ENCODE measurements at places on chromosomes 1 and 21.

DNA sequence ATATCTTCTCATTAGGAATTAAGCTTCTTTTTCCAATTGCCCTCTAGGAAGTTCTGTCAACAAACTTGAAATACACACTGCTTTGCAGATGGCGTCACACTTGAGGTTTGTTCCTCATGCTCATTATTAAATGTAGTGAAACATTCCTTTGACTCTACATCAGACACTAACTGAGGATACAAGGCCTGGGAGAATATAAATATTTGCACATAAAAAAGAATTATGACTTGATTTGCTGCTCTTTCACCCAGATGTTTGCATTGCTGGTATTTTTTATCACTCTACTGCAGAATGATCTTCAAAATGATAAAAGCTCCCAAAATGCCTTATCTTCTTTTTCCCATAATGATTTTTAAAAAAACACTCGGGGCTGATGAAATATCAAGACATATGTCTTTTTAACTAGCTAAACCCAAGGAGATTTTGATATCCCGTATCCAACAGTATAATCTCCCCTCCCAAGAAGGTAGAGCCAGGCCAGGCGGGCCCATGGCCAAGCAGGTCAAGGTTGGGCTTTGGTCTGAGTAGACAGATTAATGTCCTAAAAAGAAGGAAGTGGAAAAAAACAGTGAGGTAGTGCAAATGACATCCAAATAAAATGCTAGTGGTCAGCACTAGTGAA, 264.6 kb downstream of the HHIPL2 start:
- DNase-seq, result no peak

GRCh38 chr1:3596663-3597598, 14.4 kb downstream of the MEGF6 start:
- no peak for DNase-seq

DNA sequence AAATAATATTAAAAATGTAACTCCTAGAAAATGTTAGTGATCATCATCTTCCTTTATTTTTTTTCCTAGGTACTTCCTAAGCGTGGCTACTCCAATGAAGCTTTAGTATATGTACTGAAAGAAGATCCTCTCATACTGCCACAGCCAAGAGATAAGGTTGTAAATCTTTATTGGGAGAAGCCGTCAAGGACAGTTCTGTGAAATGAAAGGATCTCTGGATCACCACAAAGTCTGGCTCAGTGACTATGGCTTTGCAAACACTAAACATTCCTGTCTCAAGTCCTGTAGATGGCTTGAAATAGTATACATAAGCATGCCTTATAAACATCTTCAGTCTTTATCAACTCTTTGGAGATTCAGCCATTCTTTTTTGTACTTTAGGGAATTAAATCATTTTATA, 61.2 kb upstream of the DPH5 start:
- DNase-seq, result no peak

- no peak for DNase-seq
Observed at GRCh38 chr1:70768216-70768615, 279.4 kb downstream of the PTGER3 start.

Data from upper lobe of right lung (tissue), 1 donor.